ENCODE measurements at places on chromosomes 3 and 15.
A peak's percentile ranks its signal among the peaks of the same experiment; 100 is the strongest.

DNA sequence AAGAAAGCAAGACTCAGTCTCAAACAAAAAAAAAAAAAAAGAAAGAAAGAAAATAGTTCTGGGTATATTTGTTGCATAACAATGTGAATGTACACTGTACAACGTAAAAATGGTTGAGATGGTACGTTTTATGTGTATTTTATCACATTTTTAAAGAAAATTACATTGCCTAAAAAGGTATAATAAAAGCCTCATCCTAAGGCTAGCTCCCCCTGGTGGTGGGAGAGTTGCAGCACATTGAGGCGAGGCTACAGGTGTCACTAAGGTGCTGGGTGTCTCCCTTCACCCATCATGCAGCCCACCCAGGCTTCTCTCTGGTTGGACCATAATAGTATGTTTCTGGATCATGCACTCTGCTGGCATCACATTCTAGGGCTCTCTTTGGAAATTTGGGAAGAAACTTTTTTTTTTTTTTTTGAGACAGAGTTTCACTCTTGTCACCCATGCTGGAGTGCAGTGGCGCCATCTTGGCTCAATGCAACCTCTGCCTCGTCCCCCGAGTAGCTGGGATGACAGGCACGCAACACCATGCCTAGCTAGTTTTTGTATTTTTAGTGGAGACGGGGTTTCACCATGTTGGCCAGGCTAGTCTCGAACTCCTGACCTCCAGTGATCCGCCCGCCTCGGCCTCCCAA is 12.4 kb upstream of the RAB11A start:
- DNase-seq, result peak; percentile 56

DNA sequence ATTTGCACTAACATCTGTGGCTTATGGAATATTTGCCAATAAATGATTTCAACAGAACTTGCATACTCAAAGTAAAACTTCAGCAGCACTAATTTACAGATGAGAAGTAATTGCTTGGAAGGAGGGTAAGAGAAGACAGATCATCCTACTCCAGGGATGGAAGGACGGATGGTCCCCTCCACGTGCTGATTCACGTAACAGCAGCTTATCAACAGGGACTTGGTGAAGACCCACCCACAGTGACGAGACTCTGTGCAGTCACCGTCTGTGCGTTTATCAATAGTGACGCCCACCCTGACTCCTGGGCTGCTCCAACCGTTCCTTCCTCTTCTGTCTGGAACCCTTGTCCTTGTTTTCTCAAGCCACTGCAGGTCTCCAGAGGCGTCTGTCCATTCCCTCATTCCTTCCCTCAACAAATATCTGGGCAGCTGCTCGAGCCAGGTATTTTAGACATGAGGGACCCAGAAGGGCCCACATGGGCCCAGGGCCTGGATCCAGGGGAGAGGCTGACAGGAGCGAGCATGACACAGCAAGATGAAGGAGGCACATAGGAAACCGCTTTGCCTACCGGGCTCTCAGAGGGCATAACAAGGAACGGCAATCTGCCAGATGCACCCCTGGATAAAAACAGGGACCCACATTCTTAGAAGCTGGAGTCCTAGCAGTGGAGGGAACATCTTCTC is 33.3 kb downstream of the PCSK6 start:
- DNase-seq, result no peak

- no peak for DNase-seq
These were observed 31.2 kb upstream of the CCDC80 start for GRCh38 chr3:112671930-112672715.

- no peak for DNase-seq
These were observed 23.2 kb downstream of the ATXN7 start for GRCh38 chr3:63886858-63887257.

- DNase-seq, result no peak
These were observed 262.5 kb upstream of the LMCD1 start for GRCh38 chr3:8239095-8239494.

DNA sequence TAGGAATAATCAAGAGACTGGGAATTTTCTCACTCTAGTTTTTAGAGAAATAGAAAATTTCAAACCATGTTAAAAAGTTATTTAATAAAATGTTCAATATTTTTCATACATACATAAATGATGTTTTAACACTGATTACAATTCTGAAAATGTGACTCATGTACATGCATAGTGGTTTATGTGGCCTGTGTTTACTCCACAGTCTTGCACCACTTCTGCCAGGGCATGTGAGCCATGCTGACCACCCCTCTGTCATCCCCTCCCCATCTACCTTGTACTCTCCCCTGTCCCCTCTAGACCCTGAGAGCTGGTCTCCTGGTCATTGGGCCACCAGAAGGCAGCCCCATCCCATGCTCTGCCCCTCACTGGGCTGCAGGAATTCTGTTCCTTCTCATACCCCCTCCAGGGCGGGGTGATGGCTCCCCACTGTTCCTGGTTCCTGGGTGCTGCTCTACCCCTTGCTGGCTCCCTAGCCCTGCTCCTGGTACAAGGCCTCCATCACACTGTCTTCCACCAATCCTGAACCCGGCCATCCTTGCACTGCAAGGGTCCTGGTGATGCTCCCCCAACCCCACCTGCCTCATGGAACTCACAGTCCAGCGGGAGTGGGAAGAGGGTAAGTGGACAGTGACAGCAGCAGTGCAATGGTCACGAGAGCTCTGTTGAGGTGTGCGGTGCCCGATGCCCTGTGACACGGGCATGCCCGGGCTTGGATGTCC is 24.2 kb upstream of the SLC41A3 start:
- DNase-seq, result no peak

GRCh38 chr3:153285194-153285641 is 123.2 kb downstream of the RAP2B start:
- DNase-seq, result no peak

GRCh38 chr15:89673165-89673512 is 6.0 kb downstream of the PLIN1 start:
- DNase-seq, result no peak

DNA sequence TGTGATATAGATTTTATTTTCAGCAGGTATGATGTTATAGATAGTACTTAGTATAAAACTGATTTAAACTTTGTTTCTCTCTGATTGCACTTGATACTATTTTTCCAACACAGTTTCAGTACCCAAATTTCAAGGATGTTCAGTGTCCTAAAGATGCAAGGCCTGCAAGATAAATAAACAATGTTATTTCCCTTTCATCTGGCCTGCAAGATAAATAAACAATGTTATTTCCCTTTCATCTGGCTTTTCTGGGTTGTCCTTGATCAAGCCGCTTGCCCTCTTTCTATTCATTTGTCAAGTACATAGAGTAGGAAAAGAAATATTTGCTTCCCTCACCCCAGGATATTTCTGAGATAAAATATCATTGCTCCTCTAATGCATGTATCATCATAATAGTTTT is 571.0 kb downstream of the FGF12 start:
- no peak for DNase-seq

DNA sequence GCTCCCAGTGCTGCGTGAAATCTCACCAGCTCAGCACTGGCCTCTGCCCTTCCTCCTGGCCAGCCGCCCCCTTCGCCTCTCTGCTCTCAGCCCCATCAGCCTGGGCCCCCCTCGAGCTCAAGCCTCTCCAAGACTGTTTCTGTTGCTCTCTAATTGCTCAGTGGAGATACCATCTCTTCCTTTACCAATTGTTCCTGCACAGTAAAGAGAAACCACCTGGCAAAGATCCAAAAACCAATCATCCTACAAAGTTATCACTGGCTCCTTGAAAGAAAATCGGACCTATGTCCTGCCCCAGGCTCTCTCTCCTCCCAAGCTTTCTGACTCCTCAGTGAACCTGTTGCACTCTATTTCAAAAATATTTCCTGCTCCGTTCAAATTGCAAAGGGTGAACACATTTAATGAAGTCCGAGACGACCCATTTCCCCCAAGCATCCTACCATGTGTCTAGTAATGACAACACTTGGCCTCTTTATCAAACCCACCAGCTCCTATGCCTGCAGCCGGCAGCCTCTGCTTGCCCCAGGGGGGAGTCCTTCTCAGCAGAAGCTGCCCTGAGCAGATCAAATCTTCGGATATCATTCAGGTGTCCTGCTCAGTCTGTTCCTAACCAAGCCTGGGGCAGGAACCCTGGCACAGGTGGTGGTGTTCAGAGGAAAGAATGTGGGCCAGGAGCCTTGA is 53.7 kb upstream of the FAM174B start:
- DNase-seq, result no peak

GRCh38 chr3:156899951-156900350 is 73.8 kb downstream of the LEKR1 start:
- no peak for DNase-seq

GRCh38 chr3:94184781-94185180 is 121.9 kb downstream of the NSUN3 start:
- DNase-seq, result no peak

DNA sequence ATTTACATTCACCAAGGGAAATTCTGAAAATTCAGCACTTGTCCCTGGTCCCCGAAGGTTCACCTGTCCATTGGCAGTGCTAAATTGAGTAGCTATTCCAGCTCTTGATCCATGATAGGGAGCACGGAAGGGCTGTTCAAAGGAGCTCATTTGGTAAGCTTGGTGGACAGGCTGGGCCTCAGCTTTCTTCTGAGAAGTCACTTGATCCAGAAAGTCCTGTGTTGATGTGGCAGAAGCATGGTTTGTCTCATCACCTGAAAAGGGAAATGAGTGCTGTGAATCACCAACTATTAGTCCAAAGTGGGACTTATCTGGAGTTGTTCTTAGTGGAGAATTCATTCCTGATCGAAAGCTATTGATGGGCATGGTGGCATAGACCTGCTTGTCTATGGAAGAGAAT is 19.9 kb upstream of the SLC12A8 start:
- DNase-seq, result no peak

GRCh38 chr3:170244576-170244975 is 22.4 kb downstream of the PRKCI start:
- no peak for DNase-seq

GRCh38 chr3:5184499-5184898 is 3.0 kb upstream of the EDEM1 start:
- DNase-seq, result no peak

DNA sequence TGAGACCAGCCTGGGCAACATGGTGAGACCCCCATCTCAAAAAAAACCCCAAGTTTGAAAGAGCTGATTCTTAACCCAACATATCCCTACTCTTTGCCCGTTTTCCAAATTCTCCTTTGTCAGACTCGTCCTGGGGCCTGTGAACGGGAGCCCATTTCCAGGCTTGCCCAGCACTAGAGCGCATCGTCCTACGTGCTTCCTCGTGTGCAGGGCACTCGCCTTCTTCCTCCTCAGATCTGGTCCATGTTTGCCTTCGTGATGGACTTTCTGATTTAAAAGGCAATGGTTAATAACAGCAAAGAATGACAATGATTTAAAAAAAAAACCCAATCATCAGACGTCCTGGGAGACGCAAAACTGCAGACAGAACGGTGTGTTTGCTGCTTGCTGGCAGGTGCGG is 10.1 kb downstream of the MELTF start:
- DNase-seq, result no peak

- peak; percentile 16 for DNase-seq
These were observed 178.3 kb downstream of the UACA start for GRCh38 chr15:70584838-70585706.

- DNase-seq, result no peak
These were observed 34.5 kb upstream of the ABHD10 start for GRCh38 chr3:111944372-111944771.

GRCh38 chr3:27718459-27718858 is 3.7 kb downstream of the EOMES start:
- DNase-seq, result no peak

- no peak for DNase-seq
These were observed 11.9 kb downstream of the FAIM start for GRCh38 chr3:138620431-138620830.

DNA sequence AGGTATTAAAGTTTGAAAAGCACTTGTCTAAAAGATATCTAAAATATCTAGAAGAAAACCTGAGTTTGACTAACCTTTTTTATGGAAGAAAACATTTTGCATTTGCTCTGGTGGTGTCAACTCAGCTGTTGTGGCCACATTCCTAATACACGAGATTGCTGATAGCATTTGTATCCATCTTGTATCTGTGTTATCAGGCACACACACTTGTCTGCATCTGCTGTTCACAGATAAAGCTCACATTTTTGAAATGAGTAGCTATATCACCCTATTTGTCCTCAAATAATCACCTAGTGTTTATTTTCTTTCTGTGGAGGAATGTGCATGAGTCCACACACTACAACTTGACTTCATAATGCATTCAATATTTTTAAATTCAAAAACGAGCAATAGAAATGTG is 632.3 kb upstream of the NR2F2 start:
- no peak for DNase-seq

DNA sequence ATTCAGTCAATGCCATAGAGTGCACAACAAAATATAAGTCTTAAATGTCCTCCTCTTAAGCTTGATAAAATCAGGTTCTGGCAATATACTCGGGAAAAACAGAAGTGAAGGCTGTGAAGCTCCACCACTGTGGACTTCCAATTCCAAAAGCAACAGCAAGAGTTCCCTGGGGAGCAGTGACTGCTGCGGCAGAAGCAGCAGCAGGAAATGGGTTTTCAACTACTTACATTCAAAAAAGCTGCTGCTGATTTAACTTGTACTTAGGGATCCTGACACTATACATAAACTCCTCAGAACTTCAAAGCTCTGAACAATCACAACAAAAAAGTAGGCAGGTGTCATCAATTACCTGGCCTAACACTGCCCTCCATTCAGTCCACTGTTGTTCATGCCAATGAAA is 4.7 kb downstream of the CEP152 start:
- no peak for DNase-seq

GRCh38 chr3:34150992-34151391 is 352.6 kb downstream of the PDCD6IP start:
- DNase-seq, result no peak
